ENCODE measurements at places on chromosomes 3 and 15.

DNA sequence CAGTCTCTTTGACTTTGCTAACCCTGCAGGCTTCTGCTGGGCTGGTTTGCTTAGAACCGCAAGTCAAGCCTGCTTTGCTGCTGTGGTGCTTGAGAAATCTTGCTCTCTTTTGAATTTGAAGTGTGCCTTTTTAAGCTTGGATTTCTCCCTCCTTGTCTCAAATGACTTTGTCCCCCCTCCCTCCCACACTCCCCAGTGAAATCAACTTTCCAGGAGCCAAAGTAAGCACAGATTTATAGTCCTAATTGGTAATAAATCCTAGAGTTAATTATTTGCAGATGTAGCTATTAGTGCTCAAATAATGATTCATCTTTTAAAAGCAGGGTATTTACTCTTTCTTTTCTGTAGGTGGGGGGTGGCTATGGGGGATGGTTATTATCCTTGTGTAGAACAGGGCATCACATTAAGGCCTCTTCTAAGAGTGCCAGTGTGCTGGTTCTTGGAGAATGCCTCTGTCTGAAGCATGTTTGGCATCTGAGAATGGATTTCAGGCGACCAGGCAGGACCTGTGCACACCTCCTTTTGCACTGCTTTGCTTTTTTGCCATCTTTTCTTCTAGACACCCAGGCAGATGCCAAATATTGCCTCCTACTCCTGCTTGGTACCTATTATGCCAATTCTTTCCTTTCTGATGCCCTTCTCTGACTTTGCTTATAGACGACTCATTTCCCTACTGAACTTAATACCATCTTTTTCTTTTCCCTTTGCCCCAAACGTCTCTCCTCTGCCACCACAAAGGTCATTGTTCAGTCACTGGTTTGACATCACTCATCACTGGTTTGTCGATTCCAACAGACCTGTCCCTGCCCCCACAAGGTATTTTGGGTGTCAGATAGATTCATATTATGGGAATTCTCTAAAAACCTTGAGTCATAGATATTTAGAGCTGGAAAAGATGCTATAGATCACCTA lies 50.7 kb downstream of the CLDN11 start:
- peak; percentile 96 for DNase-seq

- DNase-seq = peak; percentile 34
These were observed 424 bp downstream of the HAUS2 start for GRCh38 chr15:42549032-42549491.

DNA sequence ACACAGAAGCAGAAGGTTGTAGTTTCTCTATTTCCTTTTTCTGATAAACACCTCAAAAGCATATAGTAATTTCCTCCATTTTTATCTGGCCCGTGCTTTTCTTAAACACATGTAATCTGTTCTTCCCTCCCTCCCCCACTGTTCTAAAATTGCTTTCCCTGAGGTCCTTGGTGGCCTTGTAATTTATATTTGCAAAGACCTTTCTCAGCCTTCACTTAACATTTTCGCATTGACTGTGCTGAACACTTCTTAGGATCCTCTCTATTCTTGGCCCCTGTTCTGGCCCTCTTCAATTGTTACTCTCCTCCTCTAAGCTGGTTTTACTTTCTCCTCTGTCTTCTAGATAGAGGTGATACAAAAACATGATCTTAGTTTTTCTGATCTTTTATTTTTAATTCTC lies 28.3 kb downstream of the GAP43 start:
- DNase-seq = no peak

GRCh38 chr3:480070-480469 lies 283.5 kb downstream of the CHL1 start:
- DNase-seq = no peak

GRCh38 chr3:178504128-178504527 lies 32.1 kb upstream of the KCNMB2 start:
- DNase-seq = no peak

DNA sequence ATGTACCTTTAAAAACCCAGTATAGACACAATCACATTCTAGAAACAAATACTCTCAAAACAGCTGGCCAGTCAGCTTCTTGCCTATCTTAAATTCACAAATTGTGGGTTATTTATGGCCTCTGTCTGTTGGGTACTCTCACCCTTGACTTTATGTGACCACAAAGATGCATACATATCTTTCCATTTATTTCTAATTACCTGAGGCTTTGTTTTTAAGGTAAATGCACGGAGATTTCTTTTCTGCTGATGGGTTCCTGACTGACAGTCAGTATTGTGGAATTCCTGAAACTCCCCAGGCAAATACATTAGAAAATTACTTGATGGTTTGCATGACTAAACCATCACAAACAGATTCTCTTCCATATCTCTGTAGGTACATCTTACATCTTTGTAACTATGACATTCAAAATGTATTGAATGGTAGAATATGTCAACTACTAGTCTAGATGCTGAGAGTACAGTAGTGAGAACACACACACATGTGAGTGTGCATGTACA lies 107.7 kb downstream of the EDEM1 start:
- DNase-seq = no peak

GRCh38 chr15:36218322-36218721 lies 361.1 kb upstream of the CDIN1 start:
- peak; percentile 21 for DNase-seq

DNA sequence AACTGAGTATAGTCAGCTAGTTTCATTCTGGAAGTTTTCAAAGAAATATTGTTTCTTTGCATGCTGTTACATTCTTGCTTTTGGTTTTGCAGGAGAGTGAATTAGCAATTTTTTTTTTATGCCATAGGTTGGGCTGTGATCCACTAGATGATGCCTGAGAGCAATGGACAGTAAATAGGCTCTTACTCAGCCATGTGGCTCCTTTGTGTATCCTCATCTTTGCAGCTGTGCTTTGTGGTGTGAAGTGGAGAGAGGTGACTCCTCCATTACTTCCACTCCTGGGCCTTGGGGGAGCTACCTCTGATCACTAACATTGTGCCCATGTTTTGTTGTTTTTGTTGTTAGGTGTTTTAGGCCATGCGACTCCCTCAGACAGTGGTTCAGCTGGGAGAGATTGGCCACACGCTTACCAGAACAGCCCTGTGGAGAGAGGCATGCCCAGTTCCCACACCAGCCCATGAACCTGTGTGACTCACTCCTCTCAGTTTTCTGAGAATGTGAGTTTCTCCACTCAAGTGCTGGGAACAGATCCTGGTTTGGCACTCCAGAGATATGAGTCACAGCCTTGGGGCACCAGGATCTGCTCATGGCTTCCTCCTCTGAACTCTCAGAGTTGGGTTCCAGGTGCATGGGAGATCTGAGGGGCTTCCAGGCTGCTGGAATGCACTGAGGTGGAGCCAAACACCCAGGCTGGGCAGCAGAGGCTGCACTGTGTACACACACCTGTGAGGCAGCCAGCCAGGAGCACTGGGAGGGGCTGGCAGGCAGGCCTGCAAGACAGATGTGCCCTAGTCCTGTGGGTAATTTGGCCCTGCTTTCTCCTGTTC lies 785.3 kb downstream of the ROBO2 start:
- peak; percentile 86 for DNase-seq

DNA sequence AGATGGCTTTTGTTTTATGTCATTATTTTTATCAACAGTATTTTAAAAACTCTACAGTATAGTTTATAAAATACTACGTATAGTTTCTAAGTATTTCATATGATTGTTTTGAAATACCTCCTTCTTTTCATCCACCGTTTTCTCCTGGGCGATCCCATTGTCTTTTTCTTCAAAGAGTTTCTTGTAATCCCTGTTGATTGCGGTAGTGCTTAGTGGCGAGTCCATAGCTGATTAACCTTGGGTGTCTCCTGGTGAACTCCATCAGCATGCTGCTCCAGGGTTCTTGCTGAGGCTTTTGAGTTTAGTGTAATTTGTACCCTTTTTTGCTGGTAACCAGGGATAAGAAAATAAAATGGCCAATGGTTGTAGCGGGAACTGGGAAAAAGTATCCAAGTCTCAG lies 3.6 kb downstream of the PIAS1 start:
- no peak for DNase-seq

DNA sequence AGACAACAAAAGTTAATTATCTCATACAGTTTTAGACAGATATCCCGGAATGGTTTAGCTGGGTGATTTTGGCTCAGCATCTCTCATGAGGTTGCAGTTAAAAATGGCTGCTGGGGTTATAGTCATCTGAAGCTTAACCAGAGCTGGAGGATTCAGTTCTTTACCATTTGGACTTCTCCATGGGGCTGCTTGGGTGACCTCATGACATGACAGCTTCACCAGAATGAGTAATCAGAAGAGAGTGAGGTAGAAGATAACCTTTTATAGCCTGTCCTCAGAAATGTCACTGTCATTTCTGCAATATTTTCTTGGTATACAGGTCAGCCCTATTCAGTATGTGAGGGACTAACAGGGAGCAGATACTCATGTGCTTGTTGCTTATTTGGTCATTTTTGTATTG lies 30.9 kb downstream of the TFG start:
- DNase-seq = no peak

DNA sequence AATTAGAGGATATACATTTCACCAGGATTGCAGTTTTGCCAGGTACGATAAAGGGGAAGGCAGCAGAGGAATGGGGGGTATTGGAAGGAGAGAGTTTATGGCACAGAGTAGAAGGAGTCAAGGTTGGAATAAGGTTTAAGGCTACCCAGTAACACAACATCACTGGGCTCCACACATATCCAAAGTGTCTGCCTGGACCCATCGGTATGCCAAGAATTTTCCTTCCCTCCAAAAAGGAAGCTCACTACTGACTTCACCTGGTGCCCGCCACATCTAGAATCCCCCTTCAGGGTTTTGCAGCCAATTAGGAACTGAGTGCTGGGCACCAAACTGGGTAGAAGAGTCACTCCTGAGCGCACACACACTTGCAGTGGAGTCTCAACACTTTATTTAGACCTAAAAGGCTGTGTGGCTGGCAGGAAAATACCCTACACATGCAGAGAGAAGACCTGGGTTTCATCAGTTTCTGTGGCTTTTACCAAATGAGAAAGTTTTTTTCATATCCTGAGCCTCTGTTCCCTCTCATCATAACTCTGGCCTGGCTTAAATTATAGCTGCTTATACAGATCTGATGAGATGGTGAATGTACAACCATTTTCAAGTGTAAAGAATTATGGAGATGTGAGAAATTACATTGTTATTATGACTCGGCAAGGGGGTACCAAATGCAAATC lies 190.8 kb upstream of the LPP start:
- no peak for DNase-seq

DNA sequence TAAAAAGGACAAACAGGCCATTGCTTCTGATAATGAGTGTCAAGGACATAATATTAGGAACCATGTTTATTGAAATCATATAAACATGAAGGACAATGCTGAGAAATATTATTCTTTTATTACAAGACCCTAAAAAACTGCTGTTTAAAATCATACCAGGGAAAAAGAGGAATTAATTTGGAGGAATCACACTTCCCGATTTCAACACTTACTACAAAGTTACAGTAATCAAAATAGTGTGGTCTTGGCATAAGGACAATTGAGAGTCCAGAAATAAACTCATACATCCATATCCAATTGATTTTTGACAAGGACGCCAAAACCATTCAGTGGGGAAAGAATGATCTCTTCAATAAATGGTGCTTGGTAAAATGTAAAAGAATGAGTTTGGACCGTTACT lies 13.0 kb downstream of the CYP1A1 start:
- DNase-seq = no peak

DNA sequence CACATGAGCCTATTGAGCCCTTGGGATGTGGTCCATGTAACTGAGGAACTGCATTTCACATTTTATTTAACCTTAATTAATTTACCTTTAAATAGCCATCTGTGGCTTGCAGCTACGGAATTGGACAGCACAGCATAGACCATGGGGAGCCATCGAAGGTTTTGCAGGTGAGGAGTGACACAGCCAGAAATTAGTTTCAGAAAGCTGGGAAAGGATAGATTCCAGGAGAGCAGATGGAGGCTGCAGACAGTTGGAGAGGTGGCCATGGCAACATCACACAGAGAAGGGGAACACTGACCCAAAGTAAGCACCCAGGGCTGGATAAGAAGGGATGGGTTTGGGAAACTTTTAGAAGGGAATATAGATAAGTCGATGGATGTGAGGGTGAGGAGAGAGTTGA lies 100.1 kb upstream of the SLC6A11 start:
- DNase-seq = no peak

- DNase-seq = no peak
These were observed 1.0 kb upstream of the RNF7 start for GRCh38 chr3:141737093-141737492.

GRCh38 chr15:62135532-62136134 lies 29.5 kb downstream of the C2CD4B start:
- peak; percentile 8 for DNase-seq

DNA sequence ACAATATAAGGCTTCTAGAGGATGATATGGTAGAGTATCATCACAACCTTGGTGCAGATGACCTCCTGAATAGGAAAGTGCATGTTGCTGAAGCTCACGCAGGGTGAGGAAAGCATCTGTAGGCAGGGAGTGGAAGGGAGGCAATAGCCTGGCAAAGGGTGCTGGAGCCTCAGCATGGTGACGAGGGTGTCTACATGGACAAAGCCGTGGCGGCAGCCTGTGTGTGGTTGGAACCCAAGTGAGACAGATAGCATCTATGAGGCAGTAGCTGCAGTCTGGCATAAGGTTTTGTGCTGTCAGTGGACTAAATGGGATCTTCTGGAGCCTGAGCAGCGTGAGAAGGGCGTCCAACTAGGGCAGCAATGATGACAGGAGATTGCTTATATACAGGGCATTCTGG lies 132.5 kb downstream of the DLG1 start:
- DNase-seq = no peak

DNA sequence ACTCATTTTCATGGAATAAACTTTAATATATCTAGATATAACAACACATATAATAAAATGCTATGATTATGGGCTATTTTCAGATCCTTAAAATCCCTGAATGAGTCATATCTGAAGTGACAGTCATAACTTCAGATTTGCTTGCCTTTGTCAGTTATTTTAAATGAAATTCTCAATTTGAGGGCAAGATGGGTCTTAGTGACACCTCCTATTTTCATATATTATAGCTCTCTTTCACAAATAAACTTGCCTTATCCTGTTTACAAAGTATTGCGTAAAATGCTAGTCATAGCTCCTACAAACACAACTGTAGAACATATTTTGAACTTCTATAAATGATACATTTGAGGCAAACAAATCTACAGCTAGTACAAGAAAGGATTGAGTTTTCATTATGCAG lies 6.2 kb upstream of the THRB start:
- no peak for DNase-seq

GRCh38 chr3:181252631-181253030 lies 263.1 kb upstream of the DNAJC19 start:
- DNase-seq = no peak

- DNase-seq = peak; percentile 95
These were observed 45.0 kb upstream of the WWTR1 start for GRCh38 chr3:149702691-149703441.

DNA sequence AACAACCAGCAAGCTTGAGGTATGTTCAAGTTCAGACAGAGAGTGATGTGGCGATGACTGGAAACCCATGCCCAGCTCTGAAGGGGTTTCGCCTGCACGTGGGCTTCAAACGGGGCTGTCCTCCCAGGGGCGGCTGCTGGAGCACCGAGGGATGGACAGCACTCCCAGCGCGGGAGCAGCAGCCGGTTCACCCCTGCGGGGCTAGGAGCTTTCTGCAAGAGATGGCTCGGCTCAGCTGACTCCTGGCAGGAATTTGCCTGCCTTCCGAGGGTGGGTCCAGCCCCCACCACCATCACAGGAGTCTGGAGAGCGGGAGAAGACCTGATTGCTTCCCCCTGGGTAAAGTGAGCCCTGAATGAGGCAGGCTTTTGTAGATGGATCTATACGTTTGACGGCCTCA lies 66.9 kb downstream of the ASB7 start:
- no peak for DNase-seq

GRCh38 chr15:86691091-86691663 lies 611.5 kb downstream of the AGBL1 start:
- DNase-seq = no peak

All from fibroblast of skin of right biceps (primary cell).